ENCODE measurements at places on chromosomes 2 and 18. TPM values are rescaled to one million over a fixed set of nuclear protein-coding genes. Genes with fewer than 3 reads are reported as not detected.

EIF2AK3 gene
- total RNA-seq = 14.2 TPM

CPS1 gene
- 8.6 TPM for total RNA-seq

LRRTM4 gene
- total RNA-seq = not detected

DPP4 gene
- 0.44 TPM for total RNA-seq

RBM44 gene
- total RNA-seq = 0.33 TPM

UBXN2A gene
- 21.5 TPM for total RNA-seq

CFC1 gene
- not detected for total RNA-seq

FECH gene
- 44.6 TPM for total RNA-seq

C2orf80 gene
- not detected for total RNA-seq

CXXC1 gene
- 42.8 TPM for total RNA-seq

KIF5C gene
- 0.42 TPM for total RNA-seq

ANKRD62 gene
- total RNA-seq = not detected

GREB1 gene
- 3.2 TPM for total RNA-seq

G6PC2 gene
- not detected for total RNA-seq

C2orf66 gene
- total RNA-seq = 0.07 TPM

DYSF gene
- 1.2 TPM for total RNA-seq

ALPP gene
- 0.37 TPM for total RNA-seq

TRMT61B gene
- total RNA-seq = 17.7 TPM

LAMA1 gene
- 0.31 TPM for total RNA-seq

KCNG2 gene
- not detected for total RNA-seq

MC4R gene
- not detected for total RNA-seq

LIMS4 gene
- 0.59 TPM for total RNA-seq

ASB18 gene
- not detected for total RNA-seq

IL36RN gene
- total RNA-seq = 0.13 TPM

BCL2 gene
- total RNA-seq = 0.79 TPM

SPTBN1 gene
- total RNA-seq = 185 TPM

NEU2 gene
- not detected for total RNA-seq

SOX11 gene
- total RNA-seq = not detected

EMX1 gene
- 0.07 TPM for total RNA-seq

ZSWIM2 gene
- not detected for total RNA-seq

DOK1 gene
- 5.6 TPM for total RNA-seq

GPBAR1 gene
- total RNA-seq = 0.15 TPM

TEKT4 gene
- total RNA-seq = not detected

TTR gene
- not detected for total RNA-seq

EN1 gene
- 0.92 TPM for total RNA-seq

FHOD3 gene
- 2.5 TPM for total RNA-seq

COLEC12 gene
- 0.06 TPM for total RNA-seq

UGT1A5 gene
- total RNA-seq = not detected

HAAO gene
- not detected for total RNA-seq

ABCG5 gene
- not detected for total RNA-seq

CCDC74B gene
- 6.1 TPM for total RNA-seq

DNAJC5G gene
- total RNA-seq = not detected

UCN gene
- total RNA-seq = 2.2 TPM
